Activated naive CD4-positive, alpha-beta T cell (primary cell): ENCODE measurements at places on chromosomes 11 and 22.

DNA sequence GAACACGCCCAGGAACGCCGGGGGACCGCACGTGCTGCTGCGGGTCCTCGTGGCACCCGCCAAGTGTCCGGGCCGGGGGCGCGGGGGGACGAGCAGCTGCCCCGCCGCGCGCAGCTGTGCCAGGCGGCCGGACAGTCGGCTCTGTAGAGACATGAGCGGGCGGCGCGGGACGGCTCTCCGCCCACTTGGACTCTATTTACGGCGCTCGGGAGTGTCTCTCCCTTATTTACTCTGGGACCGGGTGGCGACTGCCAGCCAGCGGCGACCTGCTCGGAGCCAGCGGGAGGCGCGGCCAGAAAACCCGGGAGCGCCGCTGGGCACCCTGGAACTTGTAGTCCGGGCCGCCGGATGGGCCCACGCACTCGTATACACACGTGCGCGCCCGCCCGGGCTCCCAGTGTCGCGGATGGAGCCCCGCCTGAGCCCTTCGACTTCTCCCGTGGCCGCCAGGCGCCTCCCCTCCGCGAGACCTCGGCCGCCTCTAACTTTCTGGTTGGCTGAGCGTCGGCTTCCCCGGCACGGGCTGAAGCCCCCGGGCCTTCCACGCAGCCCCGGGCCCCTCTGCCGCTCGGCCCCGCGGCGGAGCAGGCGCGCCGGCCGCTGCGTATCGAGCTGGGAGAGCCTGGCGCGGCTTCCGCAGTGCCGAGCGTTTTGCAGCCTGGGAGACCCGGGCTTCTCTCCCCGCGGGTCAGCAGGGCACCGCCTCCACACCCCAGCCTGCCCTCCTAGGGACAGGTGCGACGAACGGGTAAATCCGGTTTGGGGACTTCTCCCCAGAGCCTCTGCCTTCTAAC lies at the start of gene MACROD1:
Gene MACROD1, minus strand, starts transcription at position 272 of the 794 bp plus-strand sequence. Its CDS starts 119 bp downstream, at position 153.
- peak; percentile 55 for DNase-seq

DNA sequence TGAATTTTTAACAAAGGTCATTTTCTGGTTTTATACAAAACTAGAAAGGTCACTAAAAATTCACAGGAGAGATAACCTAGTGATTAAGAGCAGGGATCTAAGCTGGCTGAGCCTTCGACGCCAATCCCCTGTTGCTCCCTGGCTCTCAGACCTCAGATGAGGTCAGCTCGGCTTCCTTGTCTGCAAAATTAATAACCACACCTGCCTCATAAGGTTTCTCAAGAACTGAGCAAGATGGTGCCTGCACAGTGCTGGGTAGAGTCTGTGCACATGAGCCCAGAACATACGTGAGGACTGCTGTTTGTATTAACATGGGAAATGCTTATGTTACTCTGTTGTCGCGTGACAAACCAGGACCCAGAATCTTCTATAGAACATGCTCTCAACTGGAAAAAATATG lies 24.4 kb upstream of the CD5 start:
- DNase-seq, result no peak

DNA sequence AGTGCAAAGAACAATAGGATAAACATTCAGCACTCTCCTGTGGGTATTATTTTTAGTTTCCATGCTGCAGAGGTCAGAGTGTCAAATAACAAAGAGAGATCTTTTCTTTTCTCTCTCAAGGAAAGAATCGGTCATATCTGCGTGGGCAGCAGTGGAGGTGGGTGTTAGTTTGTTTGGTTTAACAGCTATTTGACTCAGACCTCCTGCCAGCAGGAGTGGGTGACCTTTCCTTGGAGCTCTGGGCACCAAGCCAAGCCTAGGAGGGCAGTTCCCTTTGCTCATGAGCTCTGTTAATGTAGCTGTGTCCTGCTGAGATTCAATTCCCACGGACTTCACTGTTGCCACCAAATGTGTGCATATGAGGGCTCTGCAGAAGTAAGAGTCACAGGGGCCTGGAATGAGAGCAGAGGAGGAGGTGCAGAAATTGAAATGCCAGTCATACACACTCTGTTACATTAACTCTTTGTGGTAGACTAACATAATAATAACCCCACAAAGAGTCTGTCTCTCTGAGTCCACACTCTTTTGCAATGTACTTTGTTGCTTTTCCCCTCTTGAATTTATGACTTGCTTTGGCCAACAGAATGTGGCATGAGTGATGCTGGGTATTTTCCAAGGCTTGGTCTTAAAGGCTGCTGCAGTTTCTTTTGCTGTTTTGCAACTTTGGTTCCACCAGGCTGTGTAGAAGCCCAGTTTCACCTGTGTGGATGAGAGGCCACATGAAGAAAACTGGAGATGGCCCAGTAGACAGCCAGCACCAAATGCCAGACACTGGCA lies 76.0 kb upstream of the GRK3 start:
- DNase-seq, result no peak

DNA sequence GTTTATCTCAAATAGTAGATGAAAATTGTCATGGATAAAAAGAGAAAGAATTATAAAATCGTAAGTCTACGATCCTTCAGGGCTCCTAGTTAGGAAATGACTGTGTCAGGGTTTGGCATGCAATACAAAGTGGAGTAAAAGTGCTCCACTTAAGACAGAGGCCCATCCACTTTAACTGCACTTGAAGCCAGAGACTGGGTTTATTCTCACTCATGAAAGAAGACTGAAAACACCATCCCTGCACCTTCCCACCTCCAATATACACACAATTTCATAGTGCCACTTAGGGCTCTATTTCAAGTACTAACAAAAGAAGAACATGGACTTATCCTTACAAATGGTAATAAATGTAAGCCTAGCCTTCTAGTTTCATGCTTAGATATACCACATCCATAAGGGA lies 70.7 kb downstream of the ANO5 start:
- DNase-seq, result no peak

DNA sequence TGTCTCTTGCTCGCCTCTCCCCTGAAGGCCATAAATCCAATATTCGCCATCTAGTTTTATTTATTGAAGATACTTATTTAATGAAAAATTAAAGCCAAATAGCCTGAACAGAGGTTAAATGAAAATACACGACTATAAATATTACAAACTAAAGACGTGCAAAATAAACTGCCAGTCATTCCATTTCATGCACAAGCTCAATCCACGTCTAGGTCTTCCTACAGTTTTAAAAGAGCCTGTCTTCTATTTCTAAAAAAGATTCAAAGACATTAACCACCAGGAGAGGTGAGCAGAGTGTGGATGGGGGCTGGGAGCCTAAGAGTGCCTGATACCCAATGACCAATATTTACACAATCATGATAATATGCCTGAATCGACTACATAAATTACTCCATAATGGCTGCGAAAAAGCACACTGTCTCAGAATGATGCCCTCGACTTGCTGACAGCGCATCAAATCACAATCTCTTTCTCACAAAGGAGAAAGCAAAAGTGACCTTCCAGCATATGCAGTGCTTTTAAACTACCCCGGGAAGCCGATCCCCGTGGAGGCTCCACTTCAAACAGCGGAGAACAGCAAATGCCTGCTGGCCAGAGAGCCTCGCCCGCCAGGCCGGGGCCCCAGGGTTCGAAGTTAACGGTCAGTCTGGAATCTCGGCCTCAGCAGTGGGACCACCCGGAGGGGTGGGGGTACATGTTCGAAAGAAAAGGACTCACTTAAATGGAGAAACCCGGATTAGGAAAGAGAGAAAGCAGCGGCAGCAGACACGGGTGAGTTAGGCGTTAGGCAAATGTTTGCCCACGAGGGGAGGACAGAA lies 1.7 kb downstream of the FCHSD2 start:
- DNase-seq, result no peak

GRCh38 chr22:28449041-28449440 lies 230.6 kb downstream of the TTC28 start:
- DNase-seq, result no peak

GRCh38 chr11:121389651-121390050 lies 62.5 kb upstream of the SORL1 start:
- no peak for DNase-seq

DNA sequence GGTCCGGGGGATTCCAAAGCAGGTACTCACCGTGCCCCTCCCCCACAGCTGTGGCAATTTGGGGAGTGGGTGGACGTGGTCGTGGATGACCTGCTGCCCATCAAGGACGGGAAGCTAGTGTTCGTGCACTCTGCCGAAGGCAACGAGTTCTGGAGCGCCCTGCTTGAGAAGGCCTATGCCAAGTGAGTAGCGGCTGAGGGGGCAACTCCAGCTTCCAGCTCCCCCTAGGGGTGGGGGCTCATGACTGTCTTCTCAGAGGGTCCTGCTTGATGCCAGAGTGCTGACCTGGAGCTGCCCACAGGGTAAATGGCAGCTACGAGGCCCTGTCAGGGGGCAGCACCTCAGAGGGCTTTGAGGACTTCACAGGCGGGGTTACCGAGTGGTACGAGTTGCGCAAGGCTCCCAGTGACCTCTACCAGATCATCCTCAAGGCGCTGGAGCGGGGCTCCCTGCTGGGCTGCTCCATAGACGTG lies 4.2 kb downstream of the CAPN1 start:
- no peak for DNase-seq

- DNase-seq, result no peak
These were observed 538.1 kb downstream of the SOX6 start for GRCh38 chr11:15818132-15818842.

GRCh38 chr11:124534051-124534450 lies 9.4 kb downstream of the OR8B12 start:
- no peak for DNase-seq

DNA sequence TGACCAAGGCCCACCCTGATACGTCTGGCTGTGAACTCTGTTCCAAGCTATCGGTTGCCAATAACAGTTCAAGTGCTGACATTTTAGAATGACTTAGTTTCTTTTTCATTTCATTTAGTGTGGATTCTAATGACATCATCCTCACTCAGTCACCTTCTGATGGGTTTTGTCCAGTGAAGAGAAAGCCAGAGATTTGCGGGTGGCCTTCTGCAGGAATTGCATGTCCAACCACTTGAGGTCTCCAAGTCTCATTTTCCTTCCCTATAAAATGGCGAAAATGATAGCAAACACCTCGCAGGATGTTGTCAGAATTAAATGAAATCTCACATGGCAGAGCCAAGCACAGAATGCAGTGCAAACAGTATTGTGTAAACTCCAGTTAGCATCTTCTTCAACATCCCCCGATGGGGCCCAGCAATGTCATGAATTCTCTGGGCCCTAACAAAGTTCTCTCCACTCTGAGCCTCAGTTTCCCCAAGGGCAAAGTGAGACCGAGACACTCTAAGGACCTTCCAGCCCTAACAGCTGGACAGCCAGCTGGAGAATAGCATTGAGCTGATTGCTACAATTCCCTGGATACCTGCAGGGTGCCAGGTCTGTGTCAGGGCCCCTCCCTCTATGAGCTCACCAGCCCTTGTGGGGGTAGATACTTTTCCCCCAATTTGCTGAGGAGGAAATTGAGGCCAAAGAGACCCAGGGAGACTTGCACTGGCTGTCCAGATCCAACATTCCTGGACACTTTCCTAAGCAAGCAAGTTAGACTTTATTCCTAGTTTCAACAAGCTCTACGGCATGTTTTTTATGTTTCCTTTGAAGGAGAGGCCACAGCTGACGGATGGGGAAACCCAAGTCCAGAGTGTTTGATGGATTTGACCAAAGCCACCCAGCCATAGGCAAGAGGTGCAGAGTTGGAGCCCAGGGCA lies 286.7 kb downstream of the MN1 start:
- DNase-seq, result no peak

- no peak for DNase-seq
These were observed 154.2 kb downstream of the MPPED1 start for GRCh38 chr22:43566021-43566420.

DNA sequence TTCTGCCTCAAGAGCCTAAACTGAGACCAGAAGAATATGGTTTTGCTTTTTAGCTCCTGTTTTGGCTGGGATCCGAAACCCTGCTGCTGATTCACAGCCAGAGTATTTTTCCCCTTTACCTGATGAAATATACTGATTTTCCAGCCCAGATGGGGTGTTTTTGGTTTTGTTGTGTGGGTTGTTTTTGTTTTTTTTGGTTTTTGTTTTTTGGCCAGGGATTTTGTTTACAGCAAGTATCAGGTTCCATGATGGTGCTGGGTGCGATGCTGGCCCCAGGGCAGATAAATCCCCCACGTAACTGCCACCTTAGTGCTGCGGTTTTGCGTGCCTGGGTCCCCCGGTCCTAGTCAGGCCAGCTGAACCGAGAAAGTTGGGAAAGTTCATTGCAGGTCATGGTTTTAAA lies 103.7 kb downstream of the ZBTB16 start:
- no peak for DNase-seq

DNA sequence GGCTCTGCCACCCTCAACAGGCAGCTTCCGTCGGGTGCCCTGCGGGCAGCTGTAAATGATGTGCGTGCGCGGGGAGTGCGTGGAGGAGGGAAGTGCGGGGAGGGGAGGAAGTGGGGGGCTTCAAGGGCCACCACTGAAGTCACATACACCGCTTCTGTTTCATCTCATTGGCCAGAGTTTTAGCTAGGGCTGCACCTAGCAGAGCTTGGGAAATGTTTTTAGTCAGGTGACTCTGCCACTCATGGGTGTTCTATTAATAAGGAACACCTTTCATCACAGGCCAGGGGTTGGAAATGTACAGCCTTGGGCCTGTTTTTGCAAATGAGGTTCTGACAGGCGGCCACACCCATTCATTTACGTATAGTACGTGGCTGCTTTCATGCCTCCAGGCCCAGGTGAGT lies 14.6 kb downstream of the FAM118A start:
- no peak for DNase-seq

- no peak for DNase-seq
These were observed 593 bp downstream of the FAM118B start for GRCh38 chr11:126212089-126212660.

DNA sequence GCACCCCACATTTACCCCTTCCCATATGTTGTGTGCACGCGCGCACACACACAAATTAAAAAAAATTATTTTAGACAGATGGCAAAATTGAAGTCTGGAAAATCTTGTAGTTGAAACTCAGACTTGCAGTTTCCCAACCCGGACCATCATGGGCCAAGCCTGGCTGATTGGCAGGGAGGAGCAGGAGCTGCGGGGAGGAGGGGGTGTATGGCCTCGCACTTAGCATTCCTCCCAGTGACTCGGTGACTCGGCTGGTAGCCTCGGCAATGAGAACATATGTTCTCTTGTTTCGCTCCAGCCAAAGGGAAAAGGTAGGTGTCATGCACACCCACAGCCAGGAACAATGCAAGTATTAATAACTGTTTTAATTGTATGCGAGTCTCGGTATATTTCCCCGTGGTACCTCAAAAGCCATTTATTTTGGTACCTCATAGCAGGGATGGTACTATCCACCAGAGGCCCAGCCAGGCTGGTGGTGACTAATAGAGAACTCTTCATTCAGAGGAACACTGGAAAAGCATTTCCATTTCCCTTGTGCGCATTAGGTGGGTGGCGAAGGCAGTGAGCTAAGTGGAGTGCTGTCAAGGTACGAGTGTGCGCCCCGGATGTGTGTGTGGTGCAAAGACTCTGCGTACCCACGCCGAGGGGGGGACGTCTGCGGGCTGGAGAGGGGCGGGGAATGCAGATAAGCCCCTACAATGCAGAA lies 92.5 kb downstream of the DSCAML1 start:
- no peak for DNase-seq

GRCh38 chr11:81359476-81359875 lies 1374.2 kb downstream of the FAM181B start:
- no peak for DNase-seq

GRCh38 chr11:61392981-61393595 lies 701 bp downstream of the TMEM216 start:
- DNase-seq, result no peak

- no peak for DNase-seq
These were observed 371.1 kb upstream of the ARHGAP42 start for GRCh38 chr11:100315946-100316345.
